ENCODE measurements at places on chromosomes 16 and 17.

DNA sequence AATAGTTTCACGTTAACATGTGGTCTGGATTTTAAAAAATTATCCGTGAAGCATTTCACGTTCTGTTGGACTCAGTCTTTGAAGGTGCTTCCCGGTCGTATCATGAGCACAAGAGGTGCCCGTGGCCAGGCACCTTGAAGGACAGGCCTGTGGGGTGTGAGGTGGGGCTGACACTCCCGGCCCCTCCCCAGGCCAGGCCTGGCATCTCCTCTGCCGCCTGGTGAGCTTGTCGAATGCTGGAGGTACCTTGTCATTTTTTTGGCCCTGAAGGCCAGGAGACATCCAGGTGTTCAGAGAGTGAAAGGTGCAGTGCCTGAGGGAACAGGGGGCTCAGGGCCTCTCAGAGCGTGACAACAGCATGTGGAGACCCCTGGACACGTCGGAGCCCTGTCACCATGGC lies 11.7 kb downstream of the ZNF469 start:
- no peak for DNase-seq

DNA sequence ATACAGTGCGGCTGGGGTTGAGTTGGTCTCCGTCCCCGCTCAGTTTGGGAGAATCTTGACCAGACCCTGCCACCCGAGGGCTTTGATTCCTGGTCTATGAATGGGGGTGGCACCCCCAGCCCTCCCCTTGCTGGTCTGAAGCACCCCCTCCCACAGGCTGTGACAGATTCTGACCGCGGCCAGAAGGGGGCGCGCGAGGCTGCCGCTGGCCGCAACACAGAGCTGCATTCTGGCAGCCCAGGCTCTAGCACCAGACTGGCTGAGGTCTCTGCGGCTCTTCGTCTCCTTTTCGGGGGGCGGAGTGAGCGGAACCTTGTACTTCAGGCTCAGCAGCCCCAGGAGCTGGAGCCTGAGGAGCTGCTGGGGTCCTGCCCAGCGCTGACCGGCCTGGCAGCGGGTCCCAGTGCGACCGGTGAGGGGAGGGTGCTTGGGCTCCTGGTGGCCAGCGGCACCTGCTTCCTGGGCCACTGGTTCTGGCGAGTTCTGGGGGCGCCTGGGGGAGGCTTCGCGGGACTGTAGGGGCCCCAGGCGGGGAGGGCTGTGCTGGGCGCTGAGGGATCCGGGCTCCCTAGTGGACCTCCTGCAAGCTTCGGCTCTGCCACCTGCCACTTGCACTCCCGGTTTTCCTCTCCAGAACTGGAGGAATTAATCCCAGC lies 1011.6 kb downstream of the KCNJ18 start:
- DNase-seq, result no peak

GRCh38 chr17:38982858-38983746 lies 15.9 kb upstream of the FBXO47 start:
- DNase-seq, result peak; percentile 76

GRCh38 chr17:82098939-82099763 lies 1.1 kb upstream of the FASN start:
- no peak for DNase-seq

DNA sequence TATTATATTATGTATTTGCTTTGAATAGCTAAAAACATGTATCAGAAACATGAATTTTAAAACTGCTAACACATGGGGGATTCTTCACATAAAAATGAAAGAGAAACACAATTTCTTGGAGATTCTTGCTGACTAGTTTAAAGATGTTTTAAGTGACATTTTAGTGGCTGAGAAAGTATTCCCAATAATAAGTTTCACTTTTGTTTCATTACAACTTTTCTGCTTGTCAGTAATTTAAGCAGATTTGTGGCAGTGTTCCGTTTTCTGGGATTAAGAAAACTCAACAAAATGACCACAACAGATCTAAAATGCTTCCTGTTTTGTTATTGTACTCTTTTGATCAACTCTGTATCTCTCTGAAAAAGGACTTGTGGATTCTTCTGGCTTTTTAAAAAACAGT lies 75.9 kb downstream of the NLK start:
- peak; percentile 1 for DNase-seq

DNA sequence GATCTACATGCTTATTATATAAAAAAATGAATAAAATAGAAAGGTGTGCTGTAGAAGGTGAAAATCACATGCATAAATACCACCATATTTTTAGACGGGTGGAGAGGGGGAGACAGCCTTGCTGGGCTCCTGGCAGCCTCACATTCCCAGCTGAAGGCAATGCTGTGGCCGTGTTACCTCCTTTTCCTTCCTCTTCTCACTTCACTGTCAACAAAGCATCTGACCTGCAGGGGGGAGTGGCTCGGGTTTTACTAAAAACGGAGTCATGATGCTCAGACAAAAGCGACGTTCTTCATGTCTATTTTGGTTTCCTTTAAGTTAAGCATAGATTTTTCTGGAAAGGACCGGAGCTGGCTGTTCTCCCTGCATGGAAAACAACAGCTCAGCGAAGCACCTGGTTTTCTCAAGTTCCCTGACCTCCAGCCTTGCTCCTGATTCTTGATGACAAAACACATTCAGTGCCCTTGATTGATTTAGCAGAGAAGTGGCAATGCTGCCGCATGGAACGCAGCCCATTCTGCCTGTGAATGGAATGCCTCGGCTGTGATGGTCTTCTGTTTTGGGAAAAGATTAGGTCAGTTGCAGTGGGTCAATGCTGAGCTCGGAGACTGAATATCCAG lies 5.5 kb upstream of the RPTOR start:
- no peak for DNase-seq

GRCh38 chr17:1820528-1821252 lies 9.0 kb downstream of the SMYD4 start:
- DNase-seq, result no peak

GRCh38 chr16:88424587-88425235 lies 28.4 kb upstream of the ZFPM1 start:
- DNase-seq, result no peak

- DNase-seq, result no peak
Observed at GRCh38 chr17:77800816-77801215, 157.7 kb upstream of the TNRC6C start.

DNA sequence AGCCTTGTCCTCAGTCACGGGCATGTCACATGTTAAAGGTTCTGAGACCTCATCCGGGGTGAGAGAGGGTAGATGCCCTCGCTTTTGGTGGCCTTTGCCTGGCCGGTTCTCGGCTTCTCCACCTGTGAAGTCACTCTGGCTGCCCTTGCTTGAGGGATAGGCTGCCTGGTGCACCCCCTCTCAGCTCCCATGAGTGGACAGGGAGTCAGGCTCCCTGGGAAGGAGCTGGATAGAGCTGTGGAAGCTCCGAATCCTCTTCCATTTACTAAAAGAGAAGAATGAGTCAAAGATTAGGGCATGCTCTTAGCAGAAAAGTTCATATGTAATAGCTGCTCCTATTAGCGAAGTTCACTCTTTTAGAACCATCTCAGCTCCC lies 142.0 kb downstream of the IRX3 start:
- DNase-seq, result no peak

- no peak for DNase-seq
Observed at GRCh38 chr16:51939378-51939871, 607.5 kb downstream of the TOX3 start.

DNA sequence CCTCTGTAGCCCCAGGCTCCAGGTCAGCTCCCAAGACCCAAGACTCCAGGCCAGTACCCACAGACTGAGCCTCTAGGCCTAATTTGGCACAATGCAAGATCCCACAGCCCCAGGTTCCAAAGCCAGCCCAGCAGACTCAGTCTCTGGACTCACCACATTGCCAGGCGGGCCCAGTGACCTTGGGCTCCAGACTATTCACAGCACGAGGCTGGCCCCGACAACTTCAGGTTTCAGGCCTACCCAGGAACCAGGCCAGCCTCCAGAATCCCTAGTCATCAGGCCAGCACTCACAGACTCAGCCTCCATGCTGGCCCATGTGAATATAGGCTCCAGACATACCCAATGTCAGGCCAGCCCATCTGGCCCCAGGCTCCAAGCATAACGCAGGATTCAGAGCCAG lies 103.8 kb downstream of the CEP112 start:
- DNase-seq, result no peak

GRCh38 chr16:84582958-84583516 lies 34.8 kb downstream of the COTL1 start:
- DNase-seq, result no peak

DNA sequence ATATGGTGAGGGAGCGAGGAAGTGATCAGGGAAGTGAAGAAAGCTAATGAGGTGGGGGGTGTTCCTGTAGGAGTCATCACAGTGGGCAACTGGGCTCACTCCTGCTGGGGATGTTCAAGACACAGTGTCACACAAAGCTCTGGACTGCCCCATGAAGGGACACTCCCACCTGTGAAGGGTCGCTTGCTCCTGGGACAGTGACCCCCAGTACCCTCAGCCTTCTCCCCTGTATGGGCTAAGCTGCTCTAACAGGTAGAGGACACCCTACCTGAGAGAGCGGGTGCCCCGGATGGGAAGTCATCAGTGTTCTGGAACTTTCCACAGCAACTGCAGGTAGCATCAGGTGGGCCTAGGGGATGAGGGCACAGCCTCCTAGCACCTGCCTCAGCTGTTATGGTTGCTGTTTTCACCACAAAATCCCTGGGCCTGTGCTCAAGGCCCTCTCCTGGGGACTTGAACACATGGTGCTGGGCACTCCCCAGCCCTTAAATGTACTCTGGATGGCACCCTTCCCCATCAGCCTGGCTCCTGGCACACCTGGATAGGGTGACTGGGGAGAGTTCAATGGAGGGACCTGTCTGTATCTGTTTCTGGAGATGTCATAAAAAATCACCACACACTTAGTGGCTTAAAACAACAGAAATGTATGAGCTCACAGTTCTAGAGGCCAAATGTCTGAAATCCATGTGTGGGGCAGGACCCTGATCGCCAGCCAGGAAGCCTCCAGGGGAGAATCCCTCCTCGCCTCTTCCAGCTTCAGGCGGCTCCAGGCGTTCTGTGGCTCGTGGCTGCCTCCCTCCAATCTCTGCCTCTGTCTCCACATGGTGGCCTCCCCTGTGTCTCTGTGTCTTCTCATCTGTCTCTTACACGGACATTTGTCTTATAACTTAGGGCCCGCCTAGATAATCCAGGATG lies 104.0 kb upstream of the CDH5 start:
- DNase-seq, result no peak

DNA sequence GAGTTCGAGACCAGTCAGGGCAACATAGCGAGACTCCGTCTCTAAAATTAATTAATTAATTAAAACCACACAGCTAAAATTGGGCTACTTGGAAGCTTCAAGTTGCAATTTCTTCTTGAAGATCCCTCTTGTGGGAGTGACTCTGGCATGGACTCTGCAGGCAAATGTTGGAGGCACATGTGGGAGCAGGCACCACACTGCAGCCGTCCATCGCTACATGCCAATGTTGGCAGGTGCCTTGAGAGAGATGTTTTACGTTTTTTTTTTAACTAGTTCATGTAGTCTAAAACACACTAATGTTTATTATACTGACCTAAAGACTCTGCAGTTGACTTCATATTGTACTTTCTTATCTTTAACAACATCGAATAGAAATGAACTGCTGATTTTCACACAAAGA lies 7.9 kb upstream of the CCL8 start:
- DNase-seq, result no peak

DNA sequence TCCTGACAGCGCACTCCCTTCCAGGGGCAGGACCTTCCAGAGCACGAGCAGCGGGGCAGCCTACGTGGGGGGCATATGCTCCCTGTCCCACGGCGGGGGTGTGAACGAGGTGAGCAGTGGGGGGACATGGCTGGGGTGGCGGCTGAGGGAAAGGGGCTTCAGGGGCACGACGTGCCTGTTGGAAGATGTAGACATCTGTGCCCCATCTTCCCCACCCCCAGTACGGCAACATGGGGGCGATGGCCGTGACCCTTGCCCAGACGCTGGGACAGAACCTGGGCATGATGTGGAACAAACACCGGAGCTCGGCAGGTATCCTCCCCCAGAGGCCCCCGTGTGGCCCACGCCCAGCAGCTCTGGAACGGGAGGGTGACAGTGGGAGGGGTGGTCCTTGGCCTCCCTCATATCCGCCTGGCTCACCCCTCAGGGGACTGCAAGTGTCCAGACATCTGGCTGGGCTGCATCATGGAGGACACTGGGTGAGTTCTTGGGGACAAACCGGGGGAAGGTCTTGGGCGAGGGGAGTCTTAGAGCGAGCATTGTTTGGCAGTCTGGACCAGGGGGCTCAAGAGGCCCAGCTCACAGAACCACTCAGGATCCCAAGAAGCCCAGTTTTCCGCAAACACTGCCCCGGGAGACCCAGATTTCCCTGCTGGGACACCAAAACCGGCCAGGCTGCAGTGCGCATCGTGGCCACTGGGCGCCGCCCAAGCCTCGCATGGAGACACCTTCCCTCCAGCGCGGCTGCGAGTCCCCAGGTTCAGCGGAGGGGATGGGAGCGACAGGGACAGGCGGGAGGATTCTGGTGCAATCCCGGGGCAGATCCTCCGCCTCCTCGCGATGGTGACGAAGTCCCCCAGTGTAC lies 15.7 kb downstream of the ADAM11 start:
- DNase-seq, result peak; percentile 82

DNA sequence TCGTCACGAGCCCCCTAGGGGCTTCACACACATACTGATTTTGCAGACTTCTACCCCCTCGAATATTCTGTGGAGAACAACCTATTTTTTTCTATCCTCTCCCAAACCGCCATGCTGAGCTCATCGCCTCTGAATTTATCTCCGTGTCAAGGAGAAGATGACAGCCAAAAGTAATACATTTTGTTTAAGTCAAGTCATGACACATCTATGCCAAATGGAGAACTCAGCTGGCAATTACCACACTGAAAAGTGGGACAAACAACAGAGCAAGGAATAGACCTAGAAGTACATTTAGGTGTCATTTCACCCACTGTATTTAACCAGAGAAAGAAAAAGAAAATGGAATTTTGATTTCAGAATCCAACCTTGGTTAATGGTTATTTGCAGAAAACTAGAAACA lies 260.2 kb downstream of the SLC39A11 start:
- no peak for DNase-seq

- no peak for DNase-seq
Observed at GRCh38 chr16:2786826-2787151, 571 bp downstream of the PRSS33 start.

- no peak for DNase-seq
Observed at GRCh38 chr17:33628500-33629346, 335.6 kb upstream of the ASIC2 start.

DNA sequence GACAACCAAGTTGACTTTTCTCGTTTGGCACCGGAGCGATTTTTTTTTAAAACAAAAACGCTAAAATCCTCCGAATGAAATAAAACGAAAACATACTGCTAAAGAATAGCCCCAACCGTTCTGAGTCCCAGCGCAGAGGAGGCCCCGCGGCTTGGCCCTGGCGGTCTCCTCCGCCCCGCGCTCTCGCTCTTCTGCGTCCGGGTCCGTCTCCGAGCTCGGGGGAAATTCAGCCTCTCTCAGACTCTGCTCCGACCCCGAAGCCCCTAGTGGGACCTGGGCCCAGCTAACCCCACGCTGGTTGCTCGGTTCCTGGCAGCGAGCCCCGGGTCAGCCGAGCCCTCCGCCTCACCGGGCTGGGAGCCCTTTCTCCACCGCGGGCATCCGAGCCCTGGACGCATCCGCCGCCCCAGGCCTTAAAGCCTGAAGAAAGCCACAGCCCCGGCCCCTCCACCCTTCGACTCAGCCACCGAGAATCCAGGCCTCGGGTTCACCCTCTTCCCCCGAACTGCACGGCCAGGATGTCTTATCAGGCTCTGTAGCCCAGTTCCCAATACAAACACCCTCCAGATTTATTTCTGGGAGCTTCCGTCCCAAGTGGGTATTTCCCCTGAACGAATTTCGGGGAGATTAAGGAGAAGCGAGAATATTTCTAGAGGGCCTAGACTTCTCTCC lies 1.2 kb downstream of the TBX2 start:
- no peak for DNase-seq

GRCh38 chr17:43830510-43831140 lies 2.3 kb downstream of the MPP3 start:
- no peak for DNase-seq
